ENCODE measurements at places on chromosomes 7 and 10. TPM values are rescaled to one million over a fixed set of nuclear protein-coding genes. Genes with fewer than 3 reads are reported as not detected.

Gene SAMD9L
- total RNA-seq: 0.37 TPM

Gene MAGI2
- total RNA-seq: 0.23 TPM

Gene TYW1
- total RNA-seq: 19.0 TPM

Gene POM121C
- 15.6 TPM for total RNA-seq

Gene CACNB2
- total RNA-seq: not detected

All from HT-29 (cell line).